Ascending aorta (tissue), 2 donors: ENCODE measurements at places on chromosomes 13 and 19.

DNA sequence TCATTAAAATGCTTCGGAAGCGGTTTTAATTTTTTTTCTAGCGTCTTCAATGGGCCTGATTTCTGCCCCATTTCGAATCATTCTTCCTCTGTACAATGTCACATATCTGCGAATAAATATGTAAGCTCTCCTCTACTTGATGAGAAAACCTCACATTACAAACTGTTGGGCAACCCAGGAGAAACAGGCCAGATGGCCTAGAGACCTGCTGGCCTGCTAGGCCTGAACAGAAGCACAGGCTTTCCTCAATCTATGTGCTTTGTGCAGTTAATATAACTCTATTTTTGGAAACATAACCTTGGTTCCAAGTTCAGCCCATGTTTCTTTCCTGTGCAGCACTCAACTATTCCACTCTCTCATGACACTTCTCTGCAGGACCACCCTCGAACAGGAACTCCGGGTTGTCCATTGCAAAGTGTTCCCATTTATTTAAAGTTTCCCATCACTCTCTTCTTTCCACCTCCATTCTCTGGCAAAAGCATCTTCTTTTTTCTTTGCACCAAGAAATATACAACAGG, 42.0 kb downstream of the DCLK1 start:
- DNase-seq, result no peak

GRCh38 chr13:67860315-67860714, 630.2 kb upstream of the PCDH9 start:
- no peak for DNase-seq

GRCh38 chr19:48900477-48901406, 630 bp downstream of the NUCB1 start:
- no peak for DNase-seq

- no peak for DNase-seq
These were observed 99.6 kb upstream of the HTR2A start for GRCh38 chr13:46996316-46997030.

DNA sequence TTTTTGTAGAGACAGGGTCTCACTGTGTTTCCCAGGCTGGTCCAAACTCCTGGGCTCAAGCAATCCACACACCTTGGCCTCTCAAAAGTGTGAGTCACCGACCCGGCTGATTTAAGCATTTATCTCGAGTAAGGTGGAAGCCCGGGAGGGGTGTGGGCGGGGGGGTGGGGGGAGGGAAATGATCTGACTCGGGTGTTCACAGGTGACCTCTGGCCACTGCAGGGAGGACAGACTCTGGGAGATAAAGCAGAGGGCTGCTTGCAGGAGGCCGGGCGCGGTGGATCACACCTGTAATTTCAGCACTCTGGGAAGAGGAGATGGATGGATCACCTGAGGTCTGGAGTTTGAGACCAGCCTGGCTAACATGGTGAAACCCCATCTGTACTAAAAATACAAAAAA, 7.9 kb downstream of the DENND1C start:
- no peak for DNase-seq

- DNase-seq, result no peak
These were observed 261.3 kb downstream of the DACH1 start for GRCh38 chr13:71605744-71606143.

GRCh38 chr19:49475995-49476880, 2.2 kb downstream of the FLT3LG start:
- DNase-seq, result no peak

DNA sequence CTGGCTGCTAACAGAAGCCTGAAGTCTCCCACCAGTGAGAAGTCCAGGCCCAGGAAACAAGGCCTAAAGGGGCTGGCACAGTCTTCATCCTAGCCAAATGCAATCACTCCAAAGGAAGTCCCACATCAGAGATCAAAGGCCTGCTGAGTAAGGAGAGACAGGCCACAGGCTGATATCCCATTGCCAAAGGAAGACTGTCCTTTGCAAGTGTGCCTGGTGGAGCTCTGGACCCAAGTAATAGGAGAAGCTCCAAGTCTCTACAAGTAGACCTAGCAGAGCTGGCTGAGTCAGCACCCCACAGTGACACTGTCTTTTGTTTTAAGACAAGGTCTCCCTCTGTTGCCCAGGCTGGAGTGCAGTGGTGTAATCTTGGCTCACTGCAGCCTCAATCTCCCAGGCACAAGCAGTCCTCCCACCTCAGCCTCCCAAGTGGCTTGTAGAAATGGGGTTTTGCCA, 4.5 kb downstream of the DBP start:
- no peak for DNase-seq

- no peak for DNase-seq
These were observed 501.3 kb upstream of the ARGLU1 start for GRCh38 chr13:107069108-107069776.

DNA sequence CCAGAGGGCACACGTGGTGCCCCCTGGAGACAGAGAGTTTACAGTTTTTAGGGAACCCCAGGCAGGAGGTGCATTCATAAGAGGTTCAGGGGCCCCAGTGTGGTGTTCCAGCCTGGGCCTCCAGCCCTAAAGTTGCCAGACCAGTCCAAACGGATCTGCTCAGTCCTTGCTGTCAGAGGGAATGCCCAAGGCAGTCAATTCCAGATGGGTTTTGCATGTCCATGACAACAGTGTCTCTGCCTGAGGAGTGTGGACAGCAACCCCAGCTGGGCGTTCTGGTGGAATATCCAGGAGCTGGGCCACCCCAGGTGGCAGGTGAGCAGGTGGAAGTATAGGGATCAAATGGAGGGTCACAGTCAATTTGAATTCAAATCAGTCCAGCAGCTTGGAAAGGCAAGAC, 25.3 kb downstream of the FBXO27 start:
- no peak for DNase-seq

GRCh38 chr13:77291774-77292173, 35.1 kb downstream of the MYCBP2 start:
- no peak for DNase-seq

GRCh38 chr19:1171755-1172352, 2.2 kb downstream of the SBNO2 start:
- no peak for DNase-seq

DNA sequence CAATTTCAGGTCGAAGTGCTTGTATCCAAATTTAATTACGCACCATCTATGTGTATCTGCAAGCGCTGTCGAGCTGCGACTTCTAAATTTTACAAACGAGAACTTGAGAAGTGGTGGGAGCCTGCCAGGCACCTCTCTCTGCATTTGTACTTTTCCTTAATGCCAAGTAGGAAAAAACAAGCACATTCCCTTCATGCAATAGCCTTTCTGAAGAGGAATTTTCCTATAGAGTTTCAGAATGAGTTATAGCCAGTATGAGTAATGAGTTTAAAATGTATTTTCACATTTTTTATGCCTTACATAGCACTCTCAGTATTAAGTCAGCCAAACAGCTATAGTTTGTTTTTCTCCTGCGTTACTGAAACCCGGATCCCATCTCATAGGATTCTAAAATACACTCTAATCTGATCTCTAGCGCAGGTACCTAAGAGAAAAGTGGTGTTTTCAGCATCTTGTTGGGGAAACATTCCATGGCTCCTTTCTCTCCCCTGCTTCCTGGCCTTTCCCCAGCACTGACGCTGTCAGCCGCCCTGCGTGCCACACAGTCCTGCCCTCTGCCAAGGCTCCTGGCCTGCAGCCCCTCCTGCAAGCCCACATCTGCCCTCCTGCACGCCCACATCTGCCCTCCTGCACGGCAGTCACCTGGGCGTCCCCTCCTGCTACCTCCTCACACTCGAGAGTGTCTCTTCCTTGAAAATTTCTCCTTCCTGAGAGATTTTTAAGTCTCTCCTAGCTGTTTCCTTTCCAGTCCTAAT, 526.9 kb downstream of the MYO16 start:
- DNase-seq, result peak; percentile 81

- no peak for DNase-seq
These were observed 11.0 kb downstream of the TSHZ3 start for GRCh38 chr19:31338069-31338776.

GRCh38 chr13:79307866-79308298, 98.2 kb downstream of the RBM26 start:
- DNase-seq, result no peak

DNA sequence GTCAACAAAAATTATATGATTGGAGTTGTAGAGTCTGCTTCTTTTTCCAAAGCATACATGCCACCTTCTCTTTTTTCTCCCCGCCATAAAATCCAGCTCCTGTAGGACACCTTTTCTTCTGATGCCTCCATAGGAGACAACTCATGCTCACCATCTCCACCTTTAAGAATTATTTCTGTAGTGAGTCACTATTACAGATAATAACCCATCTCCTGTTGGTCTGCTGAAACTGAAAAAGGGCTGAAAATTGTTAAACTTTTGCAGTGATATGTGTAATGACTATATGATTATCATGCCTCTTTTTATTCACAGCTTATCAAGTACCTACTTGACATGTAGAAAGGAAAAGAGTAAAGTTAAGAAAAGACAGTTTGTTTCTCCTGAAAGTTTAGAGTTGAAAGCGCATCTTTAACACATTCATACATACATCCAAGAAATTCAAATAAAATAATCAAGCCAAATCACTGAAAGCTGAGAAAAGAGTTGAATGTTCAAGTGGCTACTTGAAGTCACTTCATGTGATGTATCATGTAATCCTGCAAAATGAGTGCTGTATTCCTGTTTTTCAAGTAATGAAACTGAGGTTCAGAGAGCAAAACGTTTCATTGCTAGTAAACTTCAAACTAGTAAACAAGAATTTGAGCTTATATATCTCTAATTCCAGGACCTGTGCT, 35.5 kb upstream of the LPAR6 start:
- no peak for DNase-seq

- no peak for DNase-seq
These were observed 52.8 kb downstream of the MYCBP2 start for GRCh38 chr13:77274126-77274525.

- DNase-seq, result no peak
These were observed 1.8 kb downstream of the LCP1 start for GRCh38 chr13:46179969-46180763.

- no peak for DNase-seq
These were observed 106.2 kb downstream of the SLITRK5 start for GRCh38 chr13:87777387-87777786.

DNA sequence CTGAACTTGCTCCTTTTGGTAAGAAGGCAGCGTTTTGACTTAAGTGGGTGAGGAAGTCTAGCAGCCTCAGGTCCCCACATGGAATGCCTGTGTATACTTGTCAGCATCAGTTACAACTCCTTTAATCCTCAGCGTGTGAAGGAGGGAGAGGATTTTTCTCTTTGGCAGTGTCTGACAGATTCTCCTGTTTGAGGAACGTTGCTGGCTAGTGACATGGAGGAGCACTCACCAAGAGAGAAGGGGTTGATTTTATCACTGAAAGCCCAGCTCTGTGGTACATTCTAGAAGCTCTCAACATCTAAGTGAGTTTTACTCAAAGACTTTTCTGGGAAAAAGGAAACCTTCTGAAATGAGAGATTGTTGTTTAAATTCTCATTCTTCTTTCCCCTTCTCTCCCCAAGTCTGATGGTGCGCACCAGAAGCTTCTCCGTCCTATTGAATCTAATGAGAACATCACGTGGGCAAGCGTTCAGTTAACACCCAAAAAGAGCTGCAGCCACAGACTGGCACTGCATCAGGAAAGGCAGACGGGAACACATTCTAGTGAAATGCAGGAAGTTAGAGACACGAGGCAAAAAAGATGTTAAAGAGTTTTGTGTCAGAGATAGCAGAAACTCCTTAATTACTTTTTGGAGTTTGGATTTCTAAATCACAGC, 58.2 kb downstream of the GJA3 start:
- DNase-seq, result no peak

DNA sequence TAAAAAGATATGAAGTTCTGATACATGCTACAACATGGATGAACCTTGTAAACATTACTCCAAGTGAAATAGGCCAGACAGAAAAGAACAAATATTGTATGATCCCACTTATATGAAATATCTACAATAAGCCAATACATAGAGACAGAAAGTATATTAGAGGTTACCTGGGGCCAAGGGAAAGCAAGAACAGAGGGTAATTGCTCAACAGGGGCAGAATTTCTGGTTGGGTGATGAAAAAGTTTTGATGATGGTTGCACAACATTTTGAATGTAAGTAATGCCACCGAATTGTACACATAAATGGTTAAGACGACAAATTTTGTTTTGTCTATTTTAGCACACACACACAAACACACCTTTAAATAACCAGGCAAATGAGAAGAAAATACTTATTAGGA, 268.4 kb downstream of the FOXO1 start:
- no peak for DNase-seq

- DNase-seq, result no peak
These were observed 1045.4 kb upstream of the MIR17HG start for GRCh38 chr13:90302107-90302506.

- DNase-seq, result no peak
These were observed 498.6 kb downstream of the KCTD12 start for GRCh38 chr13:76387566-76387965.

DNA sequence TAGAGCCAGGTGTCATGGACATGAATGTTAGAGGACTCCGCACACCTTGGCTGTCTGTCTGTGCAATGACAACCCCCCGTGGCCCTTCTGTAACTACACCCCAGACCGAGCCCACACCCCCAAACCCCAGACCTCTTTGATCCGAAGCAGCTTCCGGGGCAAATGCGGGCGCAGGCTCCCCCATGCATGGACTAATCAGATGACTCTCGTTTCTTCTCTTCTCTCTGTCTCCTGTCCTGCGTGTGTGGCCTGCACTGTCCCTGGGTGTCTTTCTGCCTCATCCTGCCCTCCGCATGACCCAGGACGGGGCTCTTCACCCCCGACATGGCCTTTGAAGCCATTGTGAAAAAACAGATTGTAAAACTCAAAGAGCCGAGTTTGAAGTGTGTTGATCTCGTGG, 38.9 kb downstream of the TMED1 start:
- no peak for DNase-seq

GRCh38 chr13:73810647-73811046, 323.6 kb downstream of the KLF12 start:
- no peak for DNase-seq

- DNase-seq, result no peak
These were observed 19.8 kb upstream of the SLC35E1 start for GRCh38 chr19:16591803-16592556.

DNA sequence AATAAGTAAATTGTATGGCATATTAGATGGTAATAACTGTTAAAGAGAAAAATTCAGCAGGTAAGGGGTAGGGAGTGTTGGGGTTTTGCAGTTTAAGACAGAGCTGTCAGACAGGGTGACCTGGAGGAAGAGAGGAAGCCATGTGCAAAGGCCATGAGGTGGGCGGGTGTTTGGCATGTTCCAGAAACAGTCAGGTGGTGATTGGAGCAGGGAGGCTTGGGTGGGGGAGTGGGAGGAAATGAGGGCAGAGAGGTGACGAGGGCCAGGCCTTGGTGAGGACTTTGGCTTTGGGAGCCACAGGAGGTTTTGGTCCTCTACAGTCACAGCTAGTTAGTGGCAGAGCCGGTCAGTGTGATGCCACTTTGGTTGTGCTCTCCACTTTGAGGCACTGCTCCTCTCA, 20.1 kb downstream of the RYR1 start:
- no peak for DNase-seq

- DNase-seq, result no peak
These were observed 20.3 kb downstream of the NFIC start for GRCh38 chr19:3386447-3387234.
